Stimulated activated CD4-positive, alpha-beta T cell treated with anti-CD3 and anti-CD28 coated beads, Interleukin-2, amount 100 ng/mL, for 48 hours (primary cell): ENCODE measurements at places on chromosomes 3 and 15.

GRCh38 chr3:37604336-37604833 is 257.3 kb upstream of the CTDSPL start:
- DNase-seq = no peak

- no peak for DNase-seq
Observed at GRCh38 chr3:12990781-12991480, 82.3 kb downstream of the IQSEC1 start.

- DNase-seq = no peak
Observed at GRCh38 chr15:68612979-68613740, 34.4 kb downstream of the CORO2B start.

- DNase-seq = no peak
Observed at GRCh38 chr15:57379487-57379886, 3.2 kb downstream of the CGNL1 start.
